ENCODE measurements at places on chromosomes 7 and 10. TPM values are rescaled to one million over a fixed set of nuclear protein-coding genes. Genes with fewer than 3 reads are reported as not detected.
A peak's percentile ranks its signal among the peaks of the same experiment; 100 is the strongest.

DNA sequence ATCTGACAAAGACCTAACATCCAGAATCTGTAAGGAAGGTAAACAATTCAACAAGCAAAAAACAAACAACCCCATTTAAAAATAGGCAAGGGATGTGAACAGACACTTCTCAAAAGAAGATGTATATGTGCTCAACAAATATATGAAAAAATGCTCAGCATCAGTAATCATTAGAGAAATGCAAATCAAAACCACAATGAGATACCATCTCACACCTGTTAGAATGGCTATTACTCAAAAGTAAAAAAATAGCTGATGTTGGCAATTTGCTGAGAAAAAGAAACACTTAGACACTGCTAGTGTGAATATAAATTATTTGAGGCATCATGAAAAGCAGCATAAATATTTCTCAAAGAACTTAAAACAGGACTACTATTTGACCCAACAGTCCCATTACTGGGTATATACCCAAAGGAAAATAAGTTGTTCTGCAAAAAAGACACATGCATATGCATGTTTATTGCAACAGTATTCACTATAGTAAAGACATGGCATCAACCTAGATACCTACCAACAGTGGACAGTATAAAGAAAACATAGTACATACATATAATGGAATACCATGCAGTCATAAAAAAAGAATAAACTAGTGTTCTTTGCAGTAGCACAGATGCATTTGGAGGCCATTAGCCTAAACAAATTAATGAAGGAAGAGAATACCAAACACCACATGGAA lies 980.1 kb downstream of the KCNMA1 start:
- no peaks in the 10 kb centered on the region for H3K36me3 ChIP-seq
- no peak overlapping the region for H3K4me3 ChIP-seq
- H3K4me1 ChIP-seq = no peaks in the 10 kb centered on the region
- no peak for DNase-seq
- H3K27me3 ChIP-seq = no peaks in the 10 kb centered on the region
- no peak overlapping the region for H3K27ac ChIP-seq

GRCh38 chr10:5971315-5971832 lies 6.0 kb downstream of the IL15RA start:
- H3K27me3 ChIP-seq = no peaks in the 10 kb centered on the region
- H3K4me1 ChIP-seq = peaks cover 34% of the 10 kb centered on the region
- peak overlapping the region; percentile 83 for H3K27ac ChIP-seq
- peaks cover 2% of the 10 kb centered on the region for H3K36me3 ChIP-seq

The HMX2 gene
- total RNA-seq = not detected

DNA sequence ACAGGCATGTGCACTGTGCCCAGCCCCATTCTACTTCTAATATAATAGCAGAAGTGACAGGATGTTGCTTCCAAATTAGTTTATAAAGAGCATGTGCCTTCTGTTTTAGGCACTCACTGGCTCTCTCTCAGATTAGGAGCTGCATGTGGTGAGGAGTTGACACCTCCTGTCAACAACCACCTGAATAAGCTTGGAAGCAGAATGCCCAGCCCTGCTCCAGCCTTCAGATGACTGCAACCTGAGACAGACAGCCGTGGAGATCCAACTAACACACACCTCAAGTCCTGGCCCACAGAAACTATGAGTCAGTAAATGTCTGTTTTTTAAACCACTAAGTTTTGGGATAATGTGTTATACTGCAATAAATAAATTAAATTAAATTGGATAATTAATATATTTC lies 54.5 kb downstream of the PARD3 start:
- H3K36me3 ChIP-seq = no peaks in the 10 kb centered on the region
- no peak for DNase-seq
- H3K27me3 ChIP-seq = peaks cover 41% of the 10 kb centered on the region
- no peaks in the 10 kb centered on the region for H3K4me1 ChIP-seq
- no peak overlapping the region for H3K4me3 ChIP-seq
- no peak overlapping the region for H3K27ac ChIP-seq

GRCh38 chr7:112420236-112420861 lies 29.9 kb upstream of the IFRD1 start:
- H3K27me3 ChIP-seq = peaks cover 6% of the 10 kb centered on the region
- no peak overlapping the region for H3K27ac ChIP-seq
- H3K4me1 ChIP-seq = peaks cover 17% of the 10 kb centered on the region
- DNase-seq = no peak
